ENCODE measurements at places on chromosomes 16 and 17.

- DNase-seq: no peak
Observed at GRCh38 chr16:35745821-35746248, 2286.4 kb downstream of the TP53TG3F start.

GRCh38 chr17:2691069-2691871 is 20.3 kb downstream of the CLUH start:
- DNase-seq: no peak

- DNase-seq: no peak
Observed at GRCh38 chr17:77128896-77129567, 11.7 kb upstream of the SEC14L1 start.

GRCh38 chr16:84423416-84423837 is 55.1 kb downstream of the ATP2C2 start:
- peak; percentile 42 for DNase-seq

- DNase-seq: peak; percentile 49
Observed at GRCh38 chr17:76558198-76559095, 18.6 kb downstream of the PRCD start.

Measured in midbrain (tissue), 1 donor.